ENCODE measurements at places on chromosomes 3 and 15. TPM values are rescaled to one million over a fixed set of nuclear protein-coding genes. Genes with fewer than 3 reads are reported as not detected.

UNC45A gene
- total RNA-seq = 27.8 TPM

TXNRD3 gene
- 9.4 TPM for total RNA-seq

ADIPOQ gene
- total RNA-seq = not detected

ACTC1 gene
- not detected for total RNA-seq
